Activated CD4-positive, alpha-beta T cell treated with anti-CD3 and anti-CD28 coated beads, Interleukin-2, amount 10 ng/mL, durations not matched to agents 24 days and 14 days (primary cell): ENCODE measurements at places on chromosomes 11 and 22.

DNA sequence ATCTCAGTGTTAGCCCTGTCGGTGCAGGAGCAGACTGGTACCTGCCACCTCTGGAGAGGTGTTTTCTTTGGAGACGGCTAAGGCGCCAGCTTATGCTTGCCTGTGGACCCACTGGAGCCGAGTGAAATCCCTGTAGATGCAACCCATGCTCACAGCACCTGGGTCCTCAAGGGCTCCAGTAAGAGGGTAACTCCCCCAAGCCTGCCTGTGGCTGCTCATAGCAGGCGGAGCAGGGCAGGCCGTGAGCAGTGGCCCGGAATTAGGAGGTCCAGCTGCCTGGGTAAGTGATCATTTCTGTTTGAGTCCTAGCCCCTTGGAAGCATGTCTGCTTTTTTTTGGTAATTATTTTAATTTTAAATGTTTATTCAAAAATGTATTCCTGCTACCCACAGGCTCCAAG, 43.8 kb downstream of the NAT10 start:
- DNase-seq: no peak

DNA sequence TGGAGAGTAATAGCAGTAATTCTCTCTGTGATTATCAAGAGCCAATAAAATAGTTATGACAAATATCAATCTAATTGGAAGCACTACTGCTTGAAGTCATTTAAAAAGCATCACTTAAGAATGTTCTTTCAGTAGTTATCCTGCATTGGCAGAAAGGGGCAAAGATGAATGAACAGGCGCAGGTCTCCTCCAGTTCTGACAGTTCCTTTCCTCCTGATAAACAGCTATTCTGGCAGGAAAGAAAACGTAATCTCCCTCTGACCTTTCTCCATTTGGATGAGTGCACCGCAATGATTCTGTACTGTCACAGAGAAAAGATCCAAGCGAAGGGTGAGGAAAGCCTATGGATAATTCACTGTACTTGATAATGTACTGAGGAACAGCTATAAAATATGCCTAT, 521.5 kb downstream of the LRRC4C start:
- no peak for DNase-seq

DNA sequence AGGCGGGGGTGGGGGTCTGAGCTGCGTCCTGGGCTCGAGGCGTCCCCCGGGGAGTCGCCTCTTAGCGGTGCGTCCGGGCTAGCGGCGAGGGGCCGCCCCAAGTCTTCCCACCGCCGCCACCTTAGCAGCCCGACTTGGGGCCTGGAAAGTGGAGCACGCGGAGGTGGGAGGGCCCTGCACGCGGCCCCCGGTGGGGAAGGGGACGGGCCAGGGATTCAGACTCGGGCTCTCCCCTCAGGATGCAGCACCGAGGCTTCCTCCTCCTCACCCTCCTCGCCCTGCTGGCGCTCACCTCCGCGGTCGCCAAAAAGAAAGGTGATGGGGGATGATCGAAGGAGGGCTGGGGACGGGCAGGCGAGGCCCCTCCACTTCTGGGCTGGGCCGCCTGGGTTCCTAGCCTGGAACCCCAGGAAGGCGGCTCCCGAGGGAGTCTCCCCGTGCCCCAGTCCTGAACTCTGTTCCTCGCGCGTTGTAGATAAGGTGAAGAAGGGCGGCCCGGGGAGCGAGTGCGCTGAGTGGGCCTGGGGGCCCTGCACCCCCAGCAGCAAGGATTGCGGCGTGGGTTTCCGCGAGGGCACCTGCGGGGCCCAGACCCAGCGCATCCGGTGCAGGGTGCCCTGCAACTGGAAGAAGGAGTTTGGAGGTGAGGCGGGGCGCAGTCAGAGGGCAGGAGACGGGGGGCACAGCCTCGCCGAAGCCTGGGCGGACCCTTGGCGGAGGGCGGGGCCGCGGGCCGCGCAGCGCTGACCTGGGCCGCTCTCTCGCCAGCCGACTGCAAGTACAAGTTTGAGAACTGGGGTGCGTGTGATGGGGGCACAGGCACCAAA, 563 bp downstream of the MDK start:
- DNase-seq: peak; percentile 75

DNA sequence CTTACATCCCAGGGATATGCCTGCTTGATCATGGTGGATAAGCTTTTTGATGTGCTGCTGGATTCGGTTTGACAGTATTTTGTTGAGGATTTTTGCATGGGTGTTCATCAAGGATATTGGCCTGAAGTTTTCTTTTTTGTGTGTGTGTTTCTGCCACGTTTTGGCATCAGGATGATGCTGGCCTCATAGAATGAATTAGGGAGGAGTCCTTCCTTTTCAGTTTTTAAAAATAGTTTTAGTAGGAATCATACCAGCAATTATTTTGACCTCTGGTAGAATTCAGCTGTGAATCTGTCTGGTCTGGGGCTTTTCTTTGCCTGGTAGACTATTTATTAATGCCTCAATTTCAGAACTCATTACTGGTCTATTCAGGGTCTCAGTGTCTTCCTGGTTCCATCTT, 362.4 kb downstream of the JRKL start:
- DNase-seq: no peak

- no peak for DNase-seq
Measured at GRCh38 chr11:34616830-34617504, 3.9 kb upstream of the EHF start.

- no peak for DNase-seq
Measured at GRCh38 chr22:49951986-49952896, 8.3 kb upstream of the PIM3 start.
